ENCODE measurements at places on chromosomes 6 and 20. TPM values are rescaled to one million over a fixed set of nuclear protein-coding genes. Genes with fewer than 3 reads are reported as not detected.

Gene SDC4
- not detected for polyA plus RNA-seq

Gene MAFB
- polyA plus RNA-seq: not detected

Gene ACTL10
- 12.0 TPM for polyA plus RNA-seq

Gene PCMT1
- 116 TPM for polyA plus RNA-seq

Gene SLA2
- polyA plus RNA-seq: 0.68 TPM

Gene DLL1
- 0.10 TPM for polyA plus RNA-seq

Gene BPIFB4
- not detected for polyA plus RNA-seq

Gene HCRTR2
- polyA plus RNA-seq: not detected

Gene THBD
- not detected for polyA plus RNA-seq

Gene PRRT1
- polyA plus RNA-seq: not detected

Gene SPATS1
- not detected for polyA plus RNA-seq

Gene IMPG1
- not detected for polyA plus RNA-seq

Gene MEP1A
- not detected for polyA plus RNA-seq

Gene FLOT1
- 97.3 TPM for polyA plus RNA-seq

All from IgD-negative memory B cell (primary cell).